Stimulated activated naive B cell treated with anti-CD40 and anti-IgM and Interleukin-4, amounts not matched to agents 10 μg/mL and 1 μg/mL and 100 μg/mL, for 72 hours (primary cell): ENCODE measurements at places on chromosomes 11 and 22.

- H3K36me3 ChIP-seq: no peaks in the 10 kb centered on the region
- DNase-seq: no peak
- H3K27ac ChIP-seq: no peak overlapping the region
- H3K27me3 ChIP-seq: no peaks in the 10 kb centered on the region
Observed at GRCh38 chr11:86696451-86696850, 24.0 kb upstream of the ME3 start.

- peaks cover 47% of the 10 kb centered on the region for H3K36me3 ChIP-seq
- peak overlapping the region; percentile 94 for H3K27ac ChIP-seq
- peaks cover 61% of the 10 kb centered on the region for H3K4me1 ChIP-seq
- H3K27me3 ChIP-seq: no peaks in the 10 kb centered on the region
Observed at GRCh38 chr11:67584205-67584880, 731 bp downstream of the GSTP1 start.

GRCh38 chr11:33543823-33544222 lies 156.8 kb downstream of the C11orf91 start:
- peaks cover 32% of the 10 kb centered on the region for H3K27me3 ChIP-seq
- H3K27ac ChIP-seq: no peak overlapping the region
- H3K4me3 ChIP-seq: no peak overlapping the region
- no peaks in the 10 kb centered on the region for H3K4me1 ChIP-seq
- no peaks in the 10 kb centered on the region for H3K36me3 ChIP-seq

DNA sequence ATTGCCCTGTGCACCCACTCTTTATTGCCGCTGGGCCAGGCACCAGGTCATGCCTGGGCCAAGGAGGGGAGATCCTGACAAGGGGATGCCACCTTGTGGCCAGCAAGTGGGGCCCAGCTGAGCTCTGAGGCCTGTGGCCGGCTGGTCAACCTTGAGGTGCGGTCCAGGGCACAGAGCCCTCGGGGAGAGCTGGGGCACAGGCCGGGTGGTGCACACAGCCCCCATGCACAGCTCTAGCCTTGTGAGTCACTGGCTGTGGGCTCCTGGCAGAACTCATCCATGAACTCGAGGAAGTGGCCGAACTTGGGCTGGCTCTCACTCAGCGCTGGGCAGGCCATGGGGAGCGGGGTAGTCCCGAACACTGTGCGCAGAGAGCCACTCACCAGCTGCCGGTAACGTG lies 94.3 kb downstream of the RNF169 start:
- peak overlapping the region; percentile 47 for H3K27ac ChIP-seq
- H3K27me3 ChIP-seq: no peaks in the 10 kb centered on the region
- H3K36me3 ChIP-seq: peaks cover 71% of the 10 kb centered on the region

GRCh38 chr11:70908223-70908622 lies 344.2 kb downstream of the SHANK2 start:
- no peak overlapping the region for H3K27ac ChIP-seq
- no peaks in the 10 kb centered on the region for H3K36me3 ChIP-seq
- H3K4me1 ChIP-seq: peaks cover 4% of the 10 kb centered on the region

DNA sequence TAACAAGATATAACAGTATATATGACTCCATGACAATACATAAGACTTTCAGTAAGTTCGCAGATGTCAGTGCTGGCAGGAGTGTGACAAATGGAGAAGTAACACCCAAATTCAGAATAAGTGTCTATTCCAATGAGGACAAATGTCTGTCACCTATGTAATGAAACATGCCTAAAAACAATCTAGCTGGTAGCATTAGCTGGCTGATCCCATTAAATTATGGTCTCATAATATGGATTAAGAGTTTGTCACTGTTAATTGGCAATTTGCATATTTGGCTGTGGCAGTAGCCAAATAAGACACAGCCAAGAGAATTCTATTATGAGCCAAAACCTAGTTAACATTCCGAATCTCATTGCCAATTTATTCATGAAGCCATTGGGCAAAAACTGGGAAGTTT lies 30.2 kb upstream of the CAVIN3 start:
- no peak overlapping the region for H3K4me3 ChIP-seq
- DNase-seq: no peak
- no peaks in the 10 kb centered on the region for H3K36me3 ChIP-seq
- peaks cover 6% of the 10 kb centered on the region for H3K4me1 ChIP-seq
- peaks cover 18% of the 10 kb centered on the region for H3K27me3 ChIP-seq

DNA sequence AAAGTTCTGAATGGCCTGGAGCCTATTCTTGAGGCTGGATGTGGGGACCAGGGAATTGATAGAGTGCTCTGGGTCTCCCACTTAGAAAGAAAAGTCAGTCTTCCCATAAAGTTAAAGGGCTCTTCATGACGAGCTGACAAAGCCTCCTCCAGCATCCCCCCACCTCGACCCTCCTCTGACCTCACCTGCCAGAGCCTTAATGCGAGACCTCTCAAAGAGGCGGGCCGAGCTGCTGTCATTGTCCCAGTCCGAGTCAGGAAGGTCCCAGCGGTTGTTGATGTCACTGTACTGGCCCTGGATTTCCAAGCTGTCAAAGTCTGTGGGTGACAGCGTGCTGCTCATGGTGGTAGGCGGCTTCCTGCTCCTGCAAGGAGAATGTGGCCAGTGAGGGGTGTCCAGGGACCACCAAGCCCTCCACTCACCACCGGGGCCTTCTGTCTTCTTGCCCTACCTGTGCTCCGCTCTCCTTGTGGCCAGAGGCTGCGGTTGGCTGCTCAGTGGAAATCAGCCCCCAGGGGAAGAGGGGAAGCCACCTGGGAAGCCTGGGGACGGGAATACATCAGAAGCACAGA lies 8.0 kb downstream of the SPTBN2 start:
- no peak overlapping the region for H3K4me3 ChIP-seq
- peaks cover 5% of the 10 kb centered on the region for H3K4me1 ChIP-seq
- H3K27ac ChIP-seq: no peak overlapping the region
- no peak for DNase-seq
- H3K36me3 ChIP-seq: peaks cover 3% of the 10 kb centered on the region

DNA sequence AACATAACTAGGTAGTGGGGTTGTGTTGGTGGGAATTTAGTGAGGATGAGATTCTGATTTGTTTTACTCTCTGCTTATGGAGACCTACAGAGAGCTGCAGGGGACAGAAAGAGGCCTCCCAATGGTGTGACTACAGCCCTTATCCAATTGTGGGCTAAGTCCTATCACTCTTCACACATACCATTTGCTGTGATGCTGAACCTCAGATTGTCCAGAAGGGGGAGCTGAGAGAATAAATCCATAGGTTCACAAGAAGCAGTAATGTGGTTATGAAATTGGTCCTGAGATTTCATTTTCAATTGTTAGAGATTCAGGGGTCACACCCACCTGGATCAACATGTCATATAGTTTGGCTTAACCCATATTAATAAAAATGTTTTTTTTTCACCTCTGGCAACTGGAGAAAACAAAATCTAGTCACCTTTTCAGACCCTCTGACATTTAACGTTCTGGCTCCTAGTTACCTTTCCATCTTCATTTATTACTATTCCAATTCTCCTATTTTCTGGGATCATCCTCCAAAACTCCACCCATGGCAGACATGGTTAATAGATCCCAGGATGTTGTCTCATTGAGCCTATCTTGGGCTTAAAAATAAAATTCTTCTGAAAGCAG lies 53.3 kb upstream of the PTPN5 start:
- DNase-seq: no peak
- no peak overlapping the region for H3K4me3 ChIP-seq
- peaks cover 28% of the 10 kb centered on the region for H3K27me3 ChIP-seq

GRCh38 chr11:119518746-119519730 lies 96.1 kb upstream of the THY1 start:
- H3K27me3 ChIP-seq: peaks cover 18% of the 10 kb centered on the region
- no peaks in the 10 kb centered on the region for H3K36me3 ChIP-seq
- H3K4me1 ChIP-seq: peaks cover 11% of the 10 kb centered on the region
- H3K4me3 ChIP-seq: no peak overlapping the region
- H3K27ac ChIP-seq: no peak overlapping the region
- no peak for DNase-seq

GRCh38 chr22:27673839-27674238 lies 127.7 kb downstream of the MN1 start:
- peaks cover 27% of the 10 kb centered on the region for H3K27me3 ChIP-seq
- H3K4me3 ChIP-seq: no peak overlapping the region
- no peak for DNase-seq
- H3K36me3 ChIP-seq: no peaks in the 10 kb centered on the region
- peaks cover 8% of the 10 kb centered on the region for H3K4me1 ChIP-seq

GRCh38 chr11:35063488-35063931 lies 75.5 kb upstream of the CD44 start:
- DNase-seq: no peak
- no peak overlapping the region for H3K4me3 ChIP-seq
- H3K27ac ChIP-seq: no peak overlapping the region

DNA sequence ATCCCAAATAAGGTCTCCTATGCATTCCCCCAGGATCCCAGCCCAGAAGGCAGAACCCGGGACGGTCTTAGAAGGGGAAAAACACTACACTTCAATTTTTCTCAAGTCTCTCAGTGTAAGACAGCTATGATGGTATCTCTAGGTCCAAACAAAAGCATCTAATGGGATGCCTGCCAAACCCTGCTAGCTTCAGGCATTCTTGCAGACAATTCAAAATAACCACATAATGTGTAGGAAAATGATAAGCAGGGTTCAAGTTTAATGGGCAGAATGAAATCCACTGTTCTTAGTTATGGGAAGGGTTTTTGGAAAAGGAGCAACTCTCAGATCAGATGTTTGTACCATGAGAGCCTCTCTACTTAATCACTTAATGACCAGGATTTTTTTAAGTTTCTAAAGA lies 119.8 kb upstream of the ANO1 start:
- no peak overlapping the region for H3K4me3 ChIP-seq
- peaks cover 15% of the 10 kb centered on the region for H3K27me3 ChIP-seq
- H3K36me3 ChIP-seq: peaks cover 9% of the 10 kb centered on the region

GRCh38 chr11:125140233-125140632 lies 24.3 kb upstream of the PKNOX2 start:
- DNase-seq: no peak
- H3K36me3 ChIP-seq: no peaks in the 10 kb centered on the region
- no peak overlapping the region for H3K27ac ChIP-seq
- H3K4me3 ChIP-seq: no peak overlapping the region
- H3K4me1 ChIP-seq: peaks cover 6% of the 10 kb centered on the region

- no peaks in the 10 kb centered on the region for H3K4me1 ChIP-seq
- no peak for DNase-seq
- peaks cover 7% of the 10 kb centered on the region for H3K27me3 ChIP-seq
Observed at GRCh38 chr11:45060707-45061106, 85.7 kb upstream of the PRDM11 start.

DNA sequence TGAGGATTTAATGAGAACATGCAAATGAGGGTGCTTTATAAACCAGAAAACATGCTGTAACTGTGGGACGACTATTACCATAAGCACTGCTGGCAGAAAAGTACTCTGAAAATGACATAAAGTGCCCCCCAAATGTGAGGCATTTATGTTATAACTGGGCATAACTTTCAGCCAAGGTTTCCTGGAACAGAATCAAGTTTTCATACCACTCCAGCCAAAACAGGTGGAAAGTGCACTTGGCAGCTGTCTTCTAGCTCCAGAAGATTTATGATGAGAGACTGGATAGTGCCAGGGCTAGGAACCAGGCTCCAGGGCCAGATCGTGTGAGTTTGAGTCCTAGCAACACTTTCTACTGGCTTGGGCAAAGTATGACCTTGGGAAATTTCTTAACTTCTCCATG lies 339.2 kb downstream of the TENM4 start:
- DNase-seq: no peak
- peaks cover 11% of the 10 kb centered on the region for H3K27me3 ChIP-seq
- no peak overlapping the region for H3K27ac ChIP-seq
- H3K4me3 ChIP-seq: no peak overlapping the region

- H3K27ac ChIP-seq: no peak overlapping the region
- H3K4me3 ChIP-seq: no peak overlapping the region
Observed at GRCh38 chr11:120695426-120695825, 183.9 kb downstream of the GRIK4 start.

DNA sequence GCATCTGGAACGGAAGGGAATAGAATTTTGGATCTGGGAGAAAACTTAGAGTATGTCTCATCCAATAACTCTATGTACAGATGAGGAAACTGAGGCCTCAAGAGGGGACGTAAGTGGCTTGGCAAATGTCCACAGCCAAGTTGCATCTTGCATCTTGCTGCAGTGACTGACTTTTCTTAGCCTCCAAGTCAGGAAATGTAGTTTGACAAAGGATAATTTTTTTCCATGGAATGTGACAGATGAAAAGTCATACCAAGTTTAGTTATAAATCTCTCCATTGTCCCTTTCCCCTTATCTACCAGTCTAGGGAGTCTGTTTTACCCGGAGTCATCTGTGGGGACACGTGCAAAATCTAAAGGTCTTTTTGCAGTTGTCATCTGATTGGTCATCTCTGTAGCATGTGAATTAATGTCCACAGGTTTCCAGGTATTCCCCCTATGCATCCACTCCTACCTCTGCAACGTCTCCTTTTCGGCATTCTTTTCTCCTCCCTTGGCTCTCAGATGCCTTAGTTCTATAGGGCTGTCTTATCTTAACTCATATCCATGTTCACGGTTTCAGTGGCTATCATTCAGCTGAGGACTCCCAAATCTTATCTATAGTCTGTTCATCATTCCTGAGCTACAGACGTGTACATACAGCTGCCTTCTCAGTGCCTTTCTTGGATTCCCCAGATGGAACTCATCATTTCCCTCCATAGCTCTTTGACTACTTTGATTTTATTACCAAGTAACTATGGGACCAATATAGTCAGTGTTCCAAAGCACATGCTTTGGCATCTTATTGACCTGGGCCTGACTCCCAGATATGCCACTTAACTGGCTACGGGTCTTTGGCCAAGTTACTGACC lies 139.5 kb upstream of the TIMP3 start:
- peaks cover 2% of the 10 kb centered on the region for H3K4me1 ChIP-seq
- DNase-seq: no peak
- no peak overlapping the region for H3K27ac ChIP-seq
- no peak overlapping the region for H3K4me3 ChIP-seq

DNA sequence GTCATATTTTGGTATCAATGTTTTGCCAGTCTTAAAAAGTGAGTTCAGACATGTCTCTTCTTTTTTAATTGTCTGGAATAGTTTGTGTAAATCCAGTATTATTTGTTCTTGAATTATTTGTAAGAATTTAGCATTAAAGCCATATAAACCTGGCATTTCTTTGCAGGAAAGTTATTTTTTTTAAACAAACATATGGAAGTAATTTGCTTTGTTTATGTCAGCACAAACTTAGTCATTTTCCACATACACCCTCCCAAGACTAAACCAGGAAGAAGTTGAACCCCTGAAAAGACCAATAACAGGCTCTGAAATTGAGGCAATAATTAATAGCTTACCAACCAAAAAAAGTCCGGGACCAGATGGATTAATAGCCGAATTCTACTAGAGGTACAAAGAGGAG lies 9.1 kb upstream of the CCDC81 start:
- DNase-seq: no peak
- H3K4me3 ChIP-seq: no peak overlapping the region
- H3K27me3 ChIP-seq: no peaks in the 10 kb centered on the region
- peaks cover 6% of the 10 kb centered on the region for H3K36me3 ChIP-seq

- peak overlapping the region; percentile 48 for H3K4me3 ChIP-seq
- peaks cover 65% of the 10 kb centered on the region for H3K4me1 ChIP-seq
- H3K27me3 ChIP-seq: no peaks in the 10 kb centered on the region
- H3K36me3 ChIP-seq: no peaks in the 10 kb centered on the region
- no peak for DNase-seq
- peak overlapping the region; percentile 28 for H3K27ac ChIP-seq
Observed at GRCh38 chr11:128262463-128263345, 324.7 kb downstream of the ETS1 start.

DNA sequence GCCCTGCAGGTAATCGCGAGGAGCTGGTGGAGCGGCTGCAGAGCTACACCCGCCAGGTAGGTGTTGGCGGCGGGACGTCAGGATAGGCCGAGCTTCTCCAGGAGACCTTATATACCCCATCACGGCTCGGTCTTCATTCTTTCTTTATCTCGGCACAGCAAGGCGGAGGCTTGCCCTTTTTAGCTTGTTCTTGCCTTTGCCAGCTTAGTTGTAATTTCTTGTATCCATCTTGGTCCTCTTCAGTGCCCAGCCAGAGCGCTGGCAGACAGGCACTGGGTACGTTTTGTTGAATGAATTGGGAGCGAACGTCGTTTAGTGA lies 459 bp downstream of the SF3B2 start:
- peaks cover 25% of the 10 kb centered on the region for H3K36me3 ChIP-seq
- DNase-seq: no peak
- peaks cover 23% of the 10 kb centered on the region for H3K4me1 ChIP-seq
- peak overlapping the region; percentile 99 for H3K4me3 ChIP-seq
- peak overlapping the region; percentile 99 for H3K27ac ChIP-seq
